Retinal pigment epithelial cell (primary cell): ENCODE measurements at places on chromosomes 6 and 20.

DNA sequence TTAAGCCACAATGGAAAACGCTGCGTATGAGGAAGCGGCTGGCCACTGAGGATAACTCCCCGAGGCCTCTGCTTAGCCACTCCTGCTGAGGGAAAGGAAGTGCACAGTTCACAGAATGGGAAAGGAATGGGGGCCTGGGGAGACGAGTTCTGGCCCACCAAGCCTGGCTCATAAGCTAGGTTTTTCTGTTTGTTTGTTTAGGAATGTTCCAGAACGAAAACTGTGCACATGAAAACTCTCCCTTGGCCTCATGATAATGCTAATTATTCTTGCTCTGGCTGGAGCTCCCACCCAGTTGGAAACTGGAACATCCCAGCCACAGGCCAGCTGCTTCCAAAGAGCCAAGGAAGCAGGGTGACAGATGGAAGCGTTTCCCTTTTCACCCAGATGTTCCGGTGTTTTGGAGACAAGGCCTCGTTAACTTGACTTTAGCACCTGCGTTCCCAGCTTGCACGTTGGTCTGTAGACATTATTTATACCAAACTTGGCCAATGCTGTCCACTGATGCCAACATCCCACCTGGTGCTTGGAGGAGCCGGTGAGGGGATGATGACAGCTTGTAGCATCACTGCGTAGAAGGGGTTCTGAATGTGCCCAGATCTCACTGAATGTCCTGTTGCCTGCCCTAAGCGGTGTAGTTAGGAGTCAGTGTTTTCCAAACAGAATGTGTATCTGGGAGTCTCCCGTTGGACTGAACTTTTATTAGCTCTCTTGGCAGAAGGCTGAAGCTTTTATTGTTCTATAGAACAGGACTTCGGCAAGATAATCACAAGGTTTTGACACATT lies 34.5 kb downstream of the APCDD1L start:
- DNase-seq: no peak

GRCh38 chr6:4371207-4371921 lies 236.0 kb upstream of the ECI2 start:
- no peak for DNase-seq

DNA sequence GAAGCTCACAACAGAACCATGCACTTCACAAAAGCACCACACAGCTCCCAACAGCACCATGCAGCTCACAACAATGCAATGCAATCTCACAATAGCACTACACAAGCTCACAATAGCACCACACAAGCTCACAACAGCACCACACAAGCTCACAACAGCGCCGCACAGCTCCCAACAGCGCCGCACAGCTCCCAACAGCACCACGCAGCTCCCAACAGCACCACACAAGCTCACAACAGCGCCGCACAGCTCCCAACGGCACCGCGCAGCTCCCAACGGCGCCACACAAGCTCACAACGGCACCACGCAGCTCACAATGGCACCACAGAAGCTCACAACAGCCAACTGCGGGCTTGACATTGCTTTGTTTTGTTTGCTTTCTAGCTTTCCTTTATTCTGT lies 198.1 kb downstream of the DLL1 start:
- DNase-seq: no peak

DNA sequence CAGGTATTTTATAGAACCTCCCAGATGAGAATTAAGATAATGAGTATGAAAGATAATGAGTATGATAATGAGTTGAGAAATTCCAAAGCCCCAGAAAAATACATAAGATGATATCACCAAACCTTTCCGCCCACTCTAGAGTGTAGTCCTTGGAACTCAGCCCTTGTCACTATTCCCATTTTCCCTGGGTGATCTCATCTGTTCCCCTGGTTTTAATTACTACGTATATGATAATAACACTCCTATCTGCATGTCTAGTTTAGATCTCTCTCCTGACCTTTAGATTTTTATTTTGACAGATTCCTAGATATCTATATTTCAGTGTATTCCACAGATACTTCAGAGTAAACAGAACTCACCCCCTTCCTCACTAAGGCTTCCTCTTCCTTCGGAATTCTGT lies 51.0 kb upstream of the ASIP start:
- DNase-seq: no peak

- no peak for DNase-seq
These were observed 88.6 kb upstream of the SPACA1 start for GRCh38 chr6:87959083-87959482.

DNA sequence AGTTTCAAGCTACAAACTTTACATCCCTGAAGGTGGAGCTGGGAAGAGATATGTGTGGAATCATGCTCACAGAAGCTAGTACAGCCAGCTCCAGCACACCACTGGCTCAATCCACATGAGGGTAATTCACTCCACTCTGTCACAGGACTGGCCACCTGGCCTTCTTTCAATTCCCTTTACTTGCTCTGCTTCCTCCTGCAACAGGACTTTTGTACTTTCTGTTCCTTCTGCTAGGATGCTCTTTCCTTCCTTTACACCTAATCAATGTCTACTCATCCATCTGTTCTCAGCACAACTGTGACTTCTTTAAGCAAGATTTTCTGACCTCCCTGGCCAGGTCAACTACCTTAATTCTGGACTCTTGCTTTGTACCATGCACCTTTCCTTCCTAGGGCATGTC lies 39.4 kb upstream of the MYB start:
- DNase-seq: no peak

DNA sequence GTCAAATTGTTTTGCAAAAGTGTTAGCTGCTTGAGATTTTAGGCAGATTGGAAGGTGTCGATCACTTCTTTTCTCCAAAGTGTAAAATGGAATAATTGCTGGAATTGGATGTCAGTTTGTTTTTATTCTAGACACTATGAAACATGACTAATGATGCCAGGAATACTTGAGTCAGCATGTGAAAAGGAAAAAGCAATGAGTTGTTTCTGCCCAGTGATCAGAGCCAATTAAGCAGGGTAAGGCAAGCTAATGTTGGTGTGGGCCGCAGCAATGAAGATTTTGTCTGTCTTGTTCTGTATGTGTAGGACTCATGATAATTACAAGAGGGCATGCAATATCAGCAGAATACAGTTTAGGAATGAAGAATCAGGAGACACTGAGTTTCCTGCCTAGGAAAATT lies 110.3 kb downstream of the CARMIL1 start:
- DNase-seq: peak; percentile 62

DNA sequence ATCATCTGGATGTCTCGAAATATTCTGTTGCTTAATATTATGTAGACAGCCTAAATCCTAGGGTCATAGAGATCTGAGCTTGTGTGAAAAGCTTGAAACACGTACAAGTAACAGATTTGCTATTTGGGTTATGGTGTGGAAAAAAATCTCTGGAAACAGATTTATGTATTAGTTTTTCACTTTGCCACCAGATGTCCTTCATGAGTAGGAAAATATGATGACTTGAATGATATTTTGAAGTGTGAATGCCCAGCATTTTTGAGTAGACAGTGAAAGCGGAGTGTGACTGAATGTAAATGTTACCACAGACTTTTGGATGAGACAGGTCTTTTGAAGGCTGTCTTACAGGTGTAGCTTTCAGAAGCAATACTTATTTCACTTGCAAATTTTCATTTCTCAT lies 4.2 kb upstream of the BMP6 start:
- DNase-seq: no peak

DNA sequence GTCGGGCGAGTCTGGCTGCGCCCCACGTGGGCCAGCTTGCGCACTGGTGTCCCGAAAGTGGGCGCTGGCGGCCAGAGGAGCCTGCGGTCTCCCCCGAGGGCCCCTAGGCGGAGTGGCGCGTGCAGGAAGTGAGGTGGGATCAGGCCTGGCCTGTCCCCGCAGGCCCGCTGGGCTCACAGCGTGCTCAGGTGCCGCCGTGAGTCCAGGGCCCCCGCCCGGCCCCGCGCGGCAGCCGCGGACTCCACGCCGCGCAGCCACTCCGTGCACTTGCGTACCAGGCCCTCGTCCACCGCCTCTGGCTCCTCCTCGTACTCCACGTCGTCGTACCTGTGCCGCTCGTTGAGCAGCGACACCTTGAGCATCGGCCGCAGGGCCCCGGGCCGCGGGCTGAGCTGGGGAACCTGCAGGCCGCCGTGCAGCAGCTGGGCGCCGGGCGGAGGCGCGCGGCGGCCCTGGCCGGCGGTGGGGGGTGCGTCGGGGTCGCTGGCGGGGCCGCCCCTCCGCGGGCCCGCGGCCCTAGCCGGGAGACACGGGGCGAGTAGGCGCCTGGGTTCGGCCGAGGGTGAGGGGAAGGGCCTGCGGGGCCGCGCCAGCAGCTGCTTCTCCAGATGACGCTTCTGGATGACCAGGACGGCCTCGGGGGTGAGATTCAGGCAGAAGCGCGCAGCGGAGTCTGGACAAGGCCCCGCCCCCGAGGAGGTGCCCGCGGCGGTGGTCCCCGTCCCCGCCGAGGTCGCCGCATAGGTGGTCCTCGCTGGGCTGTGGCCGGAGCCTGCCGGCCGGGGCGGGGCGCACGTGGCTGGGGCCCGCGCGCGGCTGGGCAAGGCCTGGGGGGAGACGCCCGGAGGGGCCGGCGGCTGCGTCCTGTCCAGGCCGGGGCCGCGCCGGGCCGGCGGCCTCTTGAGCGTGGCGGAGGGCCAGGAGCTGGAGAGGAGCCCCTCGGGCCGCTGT lies 835 bp downstream of the PRR18 start:
- DNase-seq: no peak

- no peak for DNase-seq
These were observed 109.9 kb downstream of the IPCEF1 start for GRCh38 chr6:154246723-154247118.

DNA sequence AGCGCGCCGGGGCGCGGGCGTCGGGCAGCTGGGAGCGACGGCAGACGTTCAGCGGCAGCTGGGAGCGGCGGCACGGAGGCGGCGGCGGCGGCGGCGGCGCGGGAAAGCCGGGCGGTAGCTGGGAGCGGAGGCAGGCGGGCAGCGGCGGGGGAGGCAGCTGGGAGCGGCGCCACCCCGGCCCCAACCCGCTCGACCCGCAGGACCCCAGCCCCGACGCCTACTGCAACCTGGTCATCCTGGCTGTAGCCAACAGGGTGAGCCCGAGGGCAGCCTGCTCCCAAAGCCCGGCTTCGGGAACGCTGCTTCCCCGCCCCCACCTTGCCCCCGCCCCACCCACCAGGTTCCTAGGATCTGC lies 8.9 kb downstream of the CCM2L start:
- DNase-seq: no peak

GRCh38 chr6:9761220-9761619 lies 653.7 kb downstream of the TFAP2A start:
- DNase-seq: no peak

- no peak for DNase-seq
These were observed 282.7 kb upstream of the CITED2 start for GRCh38 chr6:139657119-139657518.

- no peak for DNase-seq
These were observed 956.6 kb downstream of the KIF16B start for GRCh38 chr20:15616626-15617025.

DNA sequence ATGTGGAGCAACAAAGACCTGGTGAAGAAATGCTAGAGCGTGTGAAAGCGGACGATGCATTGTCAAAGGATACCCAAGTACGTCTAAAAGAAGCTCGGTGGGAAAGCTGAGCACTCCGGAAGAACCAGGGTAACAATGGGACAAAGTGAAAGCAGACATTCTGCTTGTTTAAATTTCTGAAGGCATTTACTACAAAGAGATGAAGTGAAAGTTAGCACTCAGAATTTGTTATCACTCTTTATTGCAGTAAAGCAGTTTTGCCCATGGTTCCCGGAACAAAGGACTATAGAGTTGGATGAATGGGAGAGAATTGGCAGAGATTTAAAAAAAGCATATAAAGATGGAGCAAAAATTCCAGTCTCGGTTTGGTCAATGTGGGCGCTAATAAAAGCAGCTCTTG lies 12.8 kb upstream of the IRAK1BP1 start:
- no peak for DNase-seq

- no peak for DNase-seq
These were observed 45.6 kb downstream of the GFOD1 start for GRCh38 chr6:13441778-13442177.

DNA sequence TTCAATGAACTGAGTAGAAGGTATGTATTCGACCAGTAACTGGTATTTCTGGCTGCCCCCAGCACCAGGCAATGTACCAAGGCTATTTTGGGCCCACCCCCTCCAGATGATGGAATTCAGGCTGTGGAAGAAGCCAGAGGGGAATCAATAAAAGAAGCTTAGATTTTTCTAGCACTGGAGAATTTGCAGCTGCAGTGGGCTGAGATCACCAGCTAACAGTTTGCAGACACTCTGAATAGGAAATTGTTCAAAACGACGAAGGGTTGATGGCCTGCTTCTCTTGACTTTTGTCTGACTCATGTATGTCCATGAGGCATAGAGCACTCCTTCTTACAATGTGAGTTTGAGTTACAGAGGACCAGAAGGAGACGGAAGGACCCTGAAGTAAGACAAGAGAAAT lies 32.4 kb upstream of the FBXO9 start:
- DNase-seq: no peak

GRCh38 chr20:29300579-29301551 lies 1956.6 kb upstream of the DEFB115 start:
- DNase-seq: no peak

GRCh38 chr6:106290954-106291353 lies 34.6 kb downstream of the ATG5 start:
- no peak for DNase-seq

DNA sequence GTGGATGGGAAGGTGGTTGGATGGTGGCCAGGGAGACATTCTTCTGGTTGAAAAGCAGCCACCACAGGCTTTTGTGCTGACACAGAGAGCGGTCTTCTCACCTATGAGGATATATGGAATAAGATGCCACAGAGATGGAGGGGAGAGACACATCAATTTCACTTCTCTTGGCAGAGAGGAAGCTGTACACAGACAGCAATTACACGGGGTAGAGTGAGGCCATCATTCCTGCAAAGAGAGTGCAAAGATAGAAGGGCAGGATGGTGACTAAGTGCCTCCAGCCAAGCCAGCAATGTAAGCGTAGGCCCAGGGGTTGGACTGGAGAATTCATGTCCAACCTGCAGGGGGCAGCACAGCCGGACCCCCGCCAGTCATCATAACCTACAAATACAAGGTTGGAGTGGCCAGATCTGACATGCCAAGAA lies 56.4 kb downstream of the NRN1 start:
- DNase-seq: no peak

DNA sequence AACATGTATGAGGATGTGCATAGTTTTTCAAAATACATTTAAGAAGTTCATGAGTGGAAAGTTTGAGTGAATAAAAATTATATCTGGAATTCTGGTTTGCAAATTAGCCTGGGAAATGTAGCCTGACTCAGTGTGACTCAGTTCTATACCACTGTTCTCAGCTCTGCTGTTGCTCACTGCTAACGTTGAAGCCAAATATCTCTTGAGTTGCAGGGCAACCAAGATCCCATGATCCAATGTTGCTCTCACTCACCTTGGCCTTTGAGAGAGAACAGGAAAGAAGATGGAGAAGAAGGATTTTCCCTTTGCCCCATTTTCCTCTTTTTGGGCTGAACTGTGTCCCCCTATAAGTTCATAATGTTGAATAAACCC lies 28.9 kb downstream of the PSMB9 start:
- DNase-seq: no peak
